NCI-H446 treated with DMSO at 0.1 percent for 48 hours (cell line): ENCODE measurements at places on chromosomes 11 and 22.

DNA sequence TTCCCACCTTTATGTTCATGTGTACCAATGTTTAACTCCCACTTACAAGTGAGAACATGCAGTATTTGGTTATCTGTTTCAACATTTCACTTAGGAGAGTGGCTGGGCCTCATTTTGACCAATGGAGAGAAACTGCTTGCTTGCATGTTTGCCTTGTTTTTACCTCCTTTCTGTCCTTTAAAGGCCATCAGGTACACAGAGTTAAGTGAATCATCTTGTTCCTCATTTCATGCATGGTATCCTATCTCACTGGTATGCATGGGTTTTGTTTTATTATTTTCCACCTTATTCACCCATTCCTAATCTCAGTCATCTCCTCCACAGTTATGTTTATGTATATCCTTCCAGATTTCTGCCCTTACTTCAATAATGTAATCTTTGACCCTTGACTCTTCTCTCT, 101.0 kb downstream of the ELP4 start:
- DNase-seq = no peak

DNA sequence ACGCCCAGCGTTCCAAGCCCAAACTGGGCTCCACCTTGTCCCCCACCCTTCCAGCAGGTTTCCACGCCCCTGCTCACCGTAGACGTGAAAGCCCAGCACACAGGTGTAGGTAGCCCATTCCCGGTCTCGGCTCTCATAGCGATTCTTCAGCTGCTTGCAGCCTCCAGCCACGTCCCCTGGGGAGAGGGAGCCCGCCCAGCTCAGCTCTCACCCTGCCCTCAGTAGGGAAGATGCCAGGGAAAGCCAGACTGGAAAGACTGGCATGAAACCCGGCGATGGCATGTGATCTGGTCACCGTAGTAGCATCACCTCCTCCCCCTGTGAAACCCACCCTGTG, 1.4 kb upstream of the MTA2 start:
- no peak for DNase-seq

GRCh38 chr11:64923944-64924909, at the start of gene PPP2R5B:
Gene PPP2R5B (plus strand): TSS chr11:64924689. CDS start chr11:64925735, 1,046 bp downstream.
- peak; percentile 89 for DNase-seq

DNA sequence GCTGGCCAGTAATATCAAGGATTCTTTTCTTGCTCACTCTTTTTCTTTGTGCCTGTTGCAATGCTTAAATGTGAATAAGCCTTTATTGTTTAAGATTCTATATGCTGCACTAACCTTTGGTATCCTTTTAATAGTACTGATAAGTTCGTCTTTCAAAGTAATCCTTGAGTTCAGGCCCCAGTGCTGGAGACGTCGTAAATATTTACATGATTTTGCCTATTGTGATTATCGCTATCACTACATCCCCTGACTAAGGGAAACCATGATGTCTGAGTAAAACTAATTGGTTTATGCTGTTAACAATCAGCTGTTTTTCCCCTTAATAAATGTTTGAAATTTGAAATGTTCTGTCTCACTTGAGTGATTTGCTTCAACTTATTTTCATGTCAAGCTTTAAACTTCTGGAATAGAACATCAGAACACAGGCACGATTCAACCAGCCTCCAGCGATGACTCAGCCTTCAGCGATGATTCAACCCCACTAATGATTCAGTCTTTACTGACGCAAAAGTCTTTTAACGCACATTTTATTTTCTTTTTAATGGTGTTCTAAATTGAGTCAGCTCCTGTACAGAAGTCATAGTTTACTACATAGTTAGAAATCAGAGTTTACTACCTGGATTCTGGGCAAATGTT, 3.9 kb downstream of the HTATIP2 start:
- DNase-seq = peak; percentile 49

DNA sequence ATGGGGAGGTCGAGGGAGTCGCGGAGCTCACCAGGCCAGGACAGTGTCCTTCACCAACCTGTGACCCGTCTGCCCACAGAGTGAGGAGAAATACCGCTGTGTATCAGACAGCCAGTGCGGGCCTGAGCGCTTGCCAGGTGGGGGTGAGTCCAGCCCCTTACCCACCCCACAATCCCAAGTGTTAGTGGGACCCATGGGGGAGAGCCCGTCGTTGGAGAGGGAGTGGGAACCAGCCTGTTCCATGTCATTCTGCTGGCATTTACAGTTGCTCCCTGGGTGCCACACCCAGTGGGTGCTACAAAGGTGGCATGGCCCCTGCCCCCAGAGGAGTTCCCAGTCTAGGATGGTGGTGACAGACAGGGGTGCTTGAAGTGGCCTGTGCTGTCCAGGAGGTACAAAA, 9.2 kb downstream of the P2RX3 start:
- no peak for DNase-seq
